ENCODE measurements at places on chromosomes 3 and 15.

DNA sequence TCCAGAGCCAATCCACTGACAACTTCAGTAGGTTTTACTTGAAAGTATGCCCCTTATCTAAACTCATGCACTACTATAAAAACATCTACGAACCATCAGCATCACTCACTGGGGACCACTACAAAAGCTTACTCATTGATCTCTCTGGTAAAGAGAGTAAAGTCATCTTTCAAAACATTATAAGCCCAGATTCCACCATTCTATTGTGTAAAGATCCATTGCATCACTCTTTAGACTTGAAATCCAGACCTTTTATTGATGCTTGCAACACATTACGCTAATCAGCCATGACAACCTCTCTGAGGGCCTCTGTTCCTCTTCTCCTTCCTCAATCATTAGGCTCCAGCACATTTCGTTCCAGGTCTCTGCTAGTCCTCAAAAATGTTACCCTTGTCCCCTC lies 248.9 kb upstream of the WNT5A start:
- H3K27ac ChIP-seq = no peak overlapping the region
- no peak overlapping the region for H3K4me3 ChIP-seq
- peaks cover 2% of the 10 kb centered on the region for H3K36me3 ChIP-seq
- no peaks in the 10 kb centered on the region for H3K27me3 ChIP-seq
- DNase-seq = no peak
- H3K4me1 ChIP-seq = no peaks in the 10 kb centered on the region

DNA sequence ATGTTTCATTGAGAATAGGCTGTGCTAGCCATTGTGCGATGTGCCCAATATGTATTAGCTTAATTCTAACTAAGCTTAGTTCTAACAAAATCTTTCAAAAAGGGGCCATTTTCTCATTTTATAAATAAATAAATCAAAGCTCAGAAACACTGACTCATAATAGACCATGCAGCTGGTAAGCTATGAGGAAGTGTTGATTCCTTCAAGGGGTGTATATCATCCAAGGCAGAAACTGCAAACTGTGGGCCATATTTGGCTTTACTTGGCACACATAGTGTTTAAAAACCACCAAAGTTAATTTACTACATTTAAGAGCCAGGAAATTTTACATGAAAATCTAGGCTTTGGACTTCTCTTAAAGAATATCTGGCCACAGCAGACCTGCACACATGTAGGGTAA lies 136.5 kb downstream of the ZNF621 start:
- H3K4me3 ChIP-seq = no peak overlapping the region
- no peak for DNase-seq
- no peak overlapping the region for H3K27ac ChIP-seq
- H3K36me3 ChIP-seq = no peaks in the 10 kb centered on the region
- H3K4me1 ChIP-seq = 0 out of 2 replicates have a peak, but pooled peaks cover 2% of the 10 kb centered on the region

DNA sequence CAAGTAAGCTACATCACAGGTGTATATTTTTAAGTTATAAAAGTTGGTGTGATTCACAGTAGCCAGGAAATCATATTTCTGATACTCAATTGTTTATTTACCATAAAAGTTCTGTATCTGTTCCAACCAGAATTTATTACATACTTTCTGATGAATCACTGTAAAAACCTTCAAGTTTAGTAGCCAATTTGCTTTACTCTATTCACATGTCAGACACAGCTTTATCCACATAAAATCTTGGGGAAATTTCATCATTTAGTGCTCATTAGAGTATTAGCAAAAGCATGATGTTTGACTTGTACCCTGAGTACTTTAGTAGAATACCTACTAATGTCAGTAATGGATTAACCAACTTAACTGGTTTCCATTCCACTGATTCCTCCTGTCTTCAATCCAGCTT lies 249.8 kb downstream of the POLQ start:
- H3K36me3 ChIP-seq = no peaks in the 10 kb centered on the region
- no peaks in the 10 kb centered on the region for H3K4me1 ChIP-seq
- no peak overlapping the region for H3K4me3 ChIP-seq
- H3K27ac ChIP-seq = no peak overlapping the region
- H3K27me3 ChIP-seq = no peaks in the 10 kb centered on the region

- H3K36me3 ChIP-seq = peaks cover 47% of the 10 kb centered on the region
- H3K4me3 ChIP-seq = no peak overlapping the region
- H3K27ac ChIP-seq = no peak overlapping the region
- peaks cover 3% of the 10 kb centered on the region for H3K27me3 ChIP-seq
- DNase-seq = no peak
- H3K4me1 ChIP-seq = peaks cover 26% of the 10 kb centered on the region
Measured at GRCh38 chr3:192993411-192993810, 75.8 kb upstream of the MB21D2 start.

- no peak for DNase-seq
- no peaks in the 10 kb centered on the region for H3K27me3 ChIP-seq
- peaks cover 7% of the 10 kb centered on the region for H3K4me1 ChIP-seq
- H3K27ac ChIP-seq = peak overlapping the region; percentile 45
- no peak overlapping the region for H3K4me3 ChIP-seq
- no peaks in the 10 kb centered on the region for H3K36me3 ChIP-seq
Measured at GRCh38 chr15:69794645-69795469, 302.9 kb downstream of the TLE3 start.

DNA sequence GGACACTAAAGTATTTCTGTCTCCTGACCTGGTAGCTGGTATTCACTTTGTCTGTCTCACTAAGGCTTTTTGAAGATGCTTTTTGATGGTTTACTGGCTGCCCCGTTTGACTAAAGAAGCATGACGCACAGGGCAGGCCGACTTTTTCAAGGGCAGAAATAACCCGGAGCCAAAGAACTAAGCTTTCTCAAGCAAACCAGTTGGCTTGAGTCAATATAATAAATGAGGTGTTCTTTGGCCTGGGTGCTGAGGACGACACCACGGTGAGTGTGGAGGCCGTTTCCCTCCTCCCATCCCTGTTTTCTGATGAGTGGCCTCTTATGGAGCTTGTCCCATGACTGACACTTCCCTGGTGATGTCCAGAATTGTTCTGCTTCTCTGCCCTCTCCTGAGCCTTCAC lies 220.9 kb downstream of the ITPR1 start:
- H3K27me3 ChIP-seq = no peaks in the 10 kb centered on the region
- H3K4me3 ChIP-seq = no peak overlapping the region
- DNase-seq = no peak
- peaks cover 37% of the 10 kb centered on the region for H3K4me1 ChIP-seq

GRCh38 chr15:27928386-27928785 lies 170.7 kb downstream of the OCA2 start:
- DNase-seq = no peak
- H3K27ac ChIP-seq = no peak overlapping the region
- peaks cover 15% of the 10 kb centered on the region for H3K36me3 ChIP-seq
- H3K4me3 ChIP-seq = no peak overlapping the region
- H3K4me1 ChIP-seq = no peaks in the 10 kb centered on the region
- peaks cover 4% of the 10 kb centered on the region for H3K27me3 ChIP-seq

DNA sequence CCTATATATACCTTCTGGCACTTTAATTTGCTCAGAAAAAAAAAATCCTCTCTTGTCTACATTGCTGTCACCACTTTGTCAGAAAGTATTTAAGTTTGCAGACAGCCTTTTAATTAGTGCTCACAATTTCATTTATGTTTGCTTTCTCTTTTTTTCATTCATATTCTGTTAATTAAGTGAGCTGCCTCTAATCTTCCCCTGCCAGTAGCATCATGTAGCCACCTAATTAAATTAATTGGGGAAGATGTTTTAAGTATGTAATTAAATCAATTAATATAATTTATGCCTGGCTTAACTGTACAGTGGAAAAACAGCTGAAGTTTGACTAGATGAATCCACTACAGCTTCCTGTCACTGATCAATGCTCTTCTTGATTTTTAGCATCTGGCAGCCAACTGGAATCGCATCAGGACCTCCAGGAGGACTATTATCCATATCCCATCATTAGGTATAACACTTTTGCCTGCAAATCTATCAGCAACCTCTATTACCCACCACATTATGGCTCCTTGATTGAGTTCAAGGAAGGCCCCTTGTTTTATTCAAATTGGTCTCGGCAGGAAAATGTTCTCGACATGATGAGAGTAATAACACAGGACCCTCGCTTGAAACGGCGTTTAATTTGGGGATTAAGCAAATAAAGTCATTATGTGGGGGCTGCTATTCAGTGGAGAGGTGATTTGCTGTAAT lies 118.5 kb downstream of the IQCH start:
- H3K27me3 ChIP-seq = no peaks in the 10 kb centered on the region
- DNase-seq = no peak
- no peak overlapping the region for H3K4me3 ChIP-seq
- no peak overlapping the region for H3K27ac ChIP-seq

- H3K4me3 ChIP-seq = peak overlapping the region; percentile 81
- peak; percentile 54 for DNase-seq
- peaks cover 40% of the 10 kb centered on the region for H3K27me3 ChIP-seq
- H3K27ac ChIP-seq = no peak overlapping the region
- H3K4me1 ChIP-seq = peaks cover 85% of the 10 kb centered on the region
Measured at GRCh38 chr15:96341513-96342405, 11.3 kb downstream of the NR2F2 start.

- peaks cover 12% of the 10 kb centered on the region for H3K36me3 ChIP-seq
- H3K27ac ChIP-seq = peak overlapping the region; percentile 11
- no peak for DNase-seq
- H3K4me1 ChIP-seq = peaks cover 35% of the 10 kb centered on the region
- H3K27me3 ChIP-seq = peaks cover 33% of the 10 kb centered on the region
- peak overlapping the region; percentile 89 for H3K4me3 ChIP-seq
Measured at GRCh38 chr3:168250415-168250861, 154.7 kb upstream of the GOLIM4 start.

GRCh38 chr15:58501006-58501405 lies 69.2 kb downstream of the LIPC start:
- DNase-seq = no peak
- H3K36me3 ChIP-seq = no peaks in the 10 kb centered on the region
- H3K27ac ChIP-seq = no peak overlapping the region
- H3K27me3 ChIP-seq = no peaks in the 10 kb centered on the region

DNA sequence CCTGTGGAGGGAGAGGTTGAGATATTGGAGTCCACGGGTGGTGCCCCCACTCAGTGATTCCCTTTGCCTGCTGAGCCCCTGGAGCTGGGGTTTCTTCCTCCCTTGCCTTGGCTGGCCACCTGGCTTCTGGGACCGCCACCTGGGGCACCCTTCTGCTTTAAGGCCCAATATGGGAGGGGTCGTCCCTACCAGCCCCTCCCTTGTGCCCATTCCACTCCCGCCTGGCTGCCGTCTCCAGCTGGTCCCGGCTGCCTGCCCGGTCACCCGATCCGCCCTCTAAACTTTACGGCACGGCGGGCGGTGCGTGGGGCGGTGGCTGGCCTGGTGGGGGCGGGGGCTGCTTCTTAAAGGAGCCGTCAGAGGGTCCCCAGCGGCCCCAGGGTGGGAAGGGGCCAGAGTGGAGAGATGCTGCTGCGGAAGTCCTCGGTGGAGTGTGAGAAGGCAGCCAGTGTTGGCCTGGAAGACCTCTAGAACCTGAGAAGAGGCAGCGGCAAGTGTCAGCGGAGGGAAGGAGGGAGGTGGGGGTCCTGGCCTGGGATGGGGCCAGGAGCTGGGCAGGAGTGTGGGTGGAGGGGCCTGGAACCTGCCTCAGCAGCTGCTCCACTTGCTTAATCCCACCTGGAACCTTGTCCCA lies 1.6 kb upstream of the SEMA3B start:
- H3K27ac ChIP-seq = no peak overlapping the region
- peak overlapping the region; percentile 24 for H3K4me3 ChIP-seq
- peaks cover 51% of the 10 kb centered on the region for H3K4me1 ChIP-seq
- H3K27me3 ChIP-seq = no peaks in the 10 kb centered on the region

DNA sequence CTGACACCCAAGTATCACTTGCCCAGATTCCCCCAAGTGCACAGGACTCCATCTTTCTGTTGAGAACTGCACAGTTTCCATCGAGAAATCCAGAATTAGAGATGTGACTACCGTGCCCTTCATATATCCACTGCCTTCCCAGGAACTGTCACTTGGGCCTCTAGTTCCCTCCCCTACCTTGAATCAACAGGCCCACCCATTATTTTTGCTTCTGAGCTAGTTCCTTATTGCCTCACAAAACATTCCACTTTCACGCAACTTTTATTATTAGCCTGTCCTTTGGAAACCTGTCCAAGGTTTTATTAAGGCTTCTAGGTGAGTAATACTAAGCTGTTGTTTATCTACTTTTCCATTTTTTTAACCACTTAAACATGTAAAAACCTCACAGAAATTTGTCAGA lies 17.1 kb upstream of the SLC30A4 start:
- H3K4me1 ChIP-seq = peaks cover 8% of the 10 kb centered on the region
- no peak overlapping the region for H3K4me3 ChIP-seq
- H3K27me3 ChIP-seq = peaks cover 6% of the 10 kb centered on the region
- no peak overlapping the region for H3K27ac ChIP-seq
- DNase-seq = no peak
- H3K36me3 ChIP-seq = no peaks in the 10 kb centered on the region

GRCh38 chr3:61579685-61580084 lies 18.3 kb downstream of the PTPRG start:
- peak overlapping the region; percentile 70 for H3K27ac ChIP-seq
- no peak overlapping the region for H3K4me3 ChIP-seq
- H3K4me1 ChIP-seq = peaks cover 79% of the 10 kb centered on the region
- H3K27me3 ChIP-seq = no peaks in the 10 kb centered on the region
- no peak for DNase-seq

- no peaks in the 10 kb centered on the region for H3K36me3 ChIP-seq
- no peak for DNase-seq
- H3K27me3 ChIP-seq = no peaks in the 10 kb centered on the region
Measured at GRCh38 chr3:193560091-193560490, 5.4 kb upstream of the ATP13A4 start.

DNA sequence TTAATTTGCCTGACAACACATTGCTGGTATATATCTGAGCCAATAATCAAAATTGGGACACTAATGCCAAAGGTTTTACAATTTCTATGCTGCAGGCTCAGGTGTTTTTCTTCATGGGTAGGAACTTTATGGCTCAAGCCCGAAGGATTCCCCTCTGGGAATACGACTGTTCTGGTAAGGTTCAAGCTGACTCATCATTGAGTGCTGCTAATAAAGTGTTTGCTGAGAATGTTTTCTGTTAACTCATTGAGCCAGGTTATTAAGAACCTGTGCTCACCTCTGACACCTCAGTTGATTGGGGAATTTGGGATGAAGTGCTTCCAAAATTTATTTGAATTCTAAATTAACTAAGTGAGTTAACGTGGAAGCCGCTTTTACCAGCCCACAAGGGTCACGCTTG lies 135.8 kb upstream of the CTDSPL start:
- peaks cover 18% of the 10 kb centered on the region for H3K36me3 ChIP-seq
- no peak overlapping the region for H3K27ac ChIP-seq
- peaks cover 4% of the 10 kb centered on the region for H3K27me3 ChIP-seq
- no peak for DNase-seq
- H3K4me3 ChIP-seq = no peak overlapping the region
- no peaks in the 10 kb centered on the region for H3K4me1 ChIP-seq

DNA sequence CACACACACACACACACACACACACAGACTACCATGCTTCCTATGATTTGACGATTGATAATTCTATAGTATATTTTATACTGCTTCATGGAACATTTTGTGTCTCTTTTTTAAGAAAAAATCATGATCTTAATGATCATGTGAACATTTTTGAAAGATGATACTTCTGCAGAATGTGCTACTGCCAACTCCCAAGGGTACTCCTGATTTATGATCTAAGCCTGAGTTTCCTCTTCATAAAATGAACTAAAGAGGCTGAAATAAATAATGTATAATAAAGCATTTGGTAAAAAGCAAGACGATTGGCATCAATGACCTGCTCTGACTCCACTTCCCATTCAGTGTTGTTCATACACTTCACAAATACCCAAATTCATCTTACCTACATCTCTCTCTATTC lies 333.8 kb upstream of the RBMS3 start:
- 0 out of 2 replicates have a peak, but pooled peaks cover 4% of the 10 kb centered on the region for H3K4me1 ChIP-seq
- H3K4me3 ChIP-seq = no peak overlapping the region
- H3K27me3 ChIP-seq = no peaks in the 10 kb centered on the region
- H3K27ac ChIP-seq = no peak overlapping the region
- no peaks in the 10 kb centered on the region for H3K36me3 ChIP-seq
- DNase-seq = no peak

Measured in WTC11 (cell line).